Renal cortical epithelial cell (primary cell): ENCODE measurements at places on chromosomes 2 and 18. TPM values are rescaled to one million over a fixed set of nuclear protein-coding genes. Genes with fewer than 3 reads are reported as not detected.

Gene AGXT
- total RNA-seq = not detected in 2 replicates

Gene UGT1A5
- total RNA-seq = 0.35 and 3.8 TPM in 2 replicates

Gene TANC1
- 14.8 and 44.0 TPM in 2 replicates for total RNA-seq

Gene ZNF638
- 73.3 and 153 TPM in 2 replicates for total RNA-seq

Gene TFPI
- total RNA-seq = 108 and 155 TPM in 2 replicates

Gene DUSP19
- 0.87 and 1.8 TPM in 2 replicates for total RNA-seq

Gene G6PC2
- total RNA-seq = not detected in 2 replicates

Gene PDE11A
- total RNA-seq = 3.1 and 5.8 TPM in 2 replicates
